ENCODE measurements at places on chromosomes 2 and 18.

- DNase-seq: no peak
Measured at GRCh38 chr2:201904538-201905420, 98.4 kb downstream of the CDK15 start.

- no peak for DNase-seq
Measured at GRCh38 chr2:215722125-215722524, 286.3 kb upstream of the FN1 start.

- peak; percentile 12 for DNase-seq
Measured at GRCh38 chr2:104388296-104388695, 465.6 kb upstream of the POU3F3 start.

DNA sequence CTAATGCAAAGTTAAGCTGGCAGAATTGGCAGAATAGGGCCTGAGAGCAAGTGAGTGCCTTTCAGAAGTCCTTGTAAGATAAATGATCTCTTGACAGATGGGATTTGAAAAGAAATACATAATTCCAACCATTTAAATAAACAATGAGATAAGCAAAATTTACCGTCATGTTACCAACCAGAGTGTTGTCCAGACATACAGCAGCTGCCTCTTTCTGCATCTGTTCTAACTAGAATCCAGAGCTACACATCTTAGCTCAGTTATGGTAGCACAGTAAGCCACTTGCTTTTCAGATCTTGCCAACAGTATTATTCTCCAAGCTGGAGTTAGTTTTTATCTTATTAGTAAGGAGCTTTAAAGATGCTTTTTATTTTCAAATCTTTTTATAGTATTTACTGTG is 179.6 kb downstream of the BARD1 start:
- DNase-seq: no peak

GRCh38 chr2:240469239-240469636 is 33.8 kb downstream of the GPC1 start:
- no peak for DNase-seq

DNA sequence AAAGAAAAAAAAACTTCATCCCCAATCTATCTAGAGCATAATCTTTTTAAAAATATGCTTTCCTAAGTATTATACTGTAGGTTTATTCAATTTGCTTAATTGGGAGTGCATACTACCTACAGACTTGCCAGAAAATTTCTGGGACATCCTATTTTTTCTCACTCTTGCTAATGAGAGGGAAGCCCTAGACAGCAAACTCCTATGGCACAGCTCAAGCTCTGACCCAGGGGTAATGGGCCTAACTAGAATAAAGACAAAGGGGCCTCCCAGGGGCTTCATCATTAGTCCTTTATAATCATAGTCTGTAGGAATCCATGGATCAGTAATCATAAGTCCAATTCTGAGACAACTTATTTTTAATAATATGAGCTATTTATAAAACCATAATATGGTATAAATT is 142.6 kb upstream of the ITGA4 start:
- no peak for DNase-seq

- no peak for DNase-seq
Measured at GRCh38 chr18:46109386-46109785, 5.2 kb downstream of the HAUS1 start.

DNA sequence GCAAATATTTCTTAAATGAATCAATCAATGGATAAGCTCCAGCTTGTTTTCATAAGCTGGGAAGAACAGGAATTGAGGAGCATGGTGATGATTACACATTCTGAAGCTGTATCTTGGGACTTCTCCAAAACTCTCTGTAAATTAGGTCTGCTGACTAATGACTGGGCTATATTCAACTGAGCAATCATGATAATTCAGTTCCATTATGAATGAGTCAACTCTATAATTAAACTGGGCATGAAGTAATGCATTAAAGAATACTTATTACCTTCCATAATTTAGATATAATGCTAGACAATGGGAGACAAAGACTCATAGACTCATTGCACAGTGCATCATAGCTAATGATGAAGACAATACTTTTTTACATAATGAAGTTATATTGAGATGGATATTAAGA is 207.4 kb downstream of the CBLN2 start:
- no peak for DNase-seq

- no peak for DNase-seq
Measured at GRCh38 chr2:230634146-230634545, 78.5 kb upstream of the CAB39 start.

- no peak for DNase-seq
Measured at GRCh38 chr2:74457549-74458131, 598 bp upstream of the WBP1 start.

DNA sequence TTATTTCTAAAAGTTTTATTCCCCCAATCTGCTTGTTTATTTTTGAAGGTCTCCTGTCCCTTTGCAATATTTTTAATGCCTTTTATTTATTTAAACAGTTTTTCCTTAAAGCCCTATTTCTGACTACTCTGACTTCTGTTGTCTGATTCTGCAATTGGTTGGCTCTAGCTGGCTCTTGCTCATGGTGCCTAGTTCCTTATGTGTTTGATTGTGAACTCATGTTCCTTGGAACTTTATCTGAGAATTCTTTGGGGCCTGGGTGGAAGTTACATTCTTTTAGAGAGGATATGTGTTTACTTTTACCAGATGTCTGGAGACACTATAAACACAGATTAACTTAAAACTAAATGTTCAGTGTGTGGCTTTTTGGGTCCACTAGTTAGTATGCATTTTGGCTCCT is 175.9 kb downstream of the DYSF start:
- DNase-seq: no peak

- no peak for DNase-seq
Measured at GRCh38 chr18:45764000-45764686, 40.2 kb downstream of the SLC14A1 start.

DNA sequence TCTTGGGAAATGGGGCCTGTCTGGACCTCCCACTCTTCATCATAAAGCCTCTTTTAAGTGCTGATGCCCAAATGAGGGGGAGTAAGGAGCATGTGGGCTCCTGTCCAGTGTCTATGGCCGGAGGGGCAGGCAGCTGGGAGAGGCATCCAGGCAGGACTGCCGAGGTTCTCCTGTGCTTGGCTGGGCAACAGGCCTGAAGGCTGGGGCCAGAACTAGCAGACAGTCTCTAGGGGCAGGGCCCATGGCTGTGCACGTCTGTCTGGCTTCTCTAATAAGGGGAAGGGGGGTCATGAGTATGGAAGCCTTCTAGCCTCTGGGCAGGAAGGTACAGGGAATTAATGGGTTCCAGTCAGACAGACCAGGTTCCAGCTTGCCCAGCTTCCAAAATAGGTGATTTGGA is 128.6 kb downstream of the SMAD2 start:
- no peak for DNase-seq

GRCh38 chr2:207463433-207463832 is 66.3 kb upstream of the CREB1 start:
- DNase-seq: no peak

DNA sequence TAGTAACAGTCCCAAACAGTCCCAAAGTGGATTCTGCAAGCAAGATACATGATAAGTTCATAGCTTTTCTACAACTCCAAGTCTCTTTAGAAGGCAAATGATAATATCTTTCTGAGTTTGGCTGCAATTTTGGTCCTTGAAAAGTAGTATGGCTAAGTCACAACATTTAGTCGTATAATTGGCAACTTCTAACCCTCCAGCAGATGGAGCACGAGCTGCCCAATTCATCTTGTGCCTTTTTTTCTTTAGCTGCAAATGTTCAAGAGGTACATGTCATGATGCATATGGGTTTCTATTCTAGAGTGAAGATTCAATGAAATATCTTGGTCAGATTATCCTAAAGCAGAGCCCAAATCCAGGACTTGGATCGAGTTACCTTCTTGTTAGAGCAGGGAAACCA is 127.0 kb upstream of the KLHL14 start:
- DNase-seq: no peak

DNA sequence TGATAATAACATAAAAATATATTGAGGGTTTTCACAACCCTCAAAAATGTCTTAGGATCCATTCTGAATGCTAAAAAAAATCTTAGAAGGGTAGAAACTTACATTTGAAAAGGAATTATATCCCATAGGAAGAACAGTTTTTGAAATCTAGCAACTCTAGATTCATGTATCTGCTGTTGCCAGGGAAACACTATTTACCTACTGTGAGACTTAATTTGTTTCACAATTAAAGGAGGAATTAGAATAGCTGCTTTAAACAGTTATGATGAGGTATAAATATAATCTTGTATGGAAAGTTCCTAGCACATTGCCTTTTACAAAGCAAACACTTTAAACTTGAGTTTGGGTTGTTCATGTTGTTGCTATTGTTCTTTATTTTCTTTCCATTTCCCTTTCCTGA is 988.2 kb downstream of the SUCLG1 start:
- DNase-seq: no peak

DNA sequence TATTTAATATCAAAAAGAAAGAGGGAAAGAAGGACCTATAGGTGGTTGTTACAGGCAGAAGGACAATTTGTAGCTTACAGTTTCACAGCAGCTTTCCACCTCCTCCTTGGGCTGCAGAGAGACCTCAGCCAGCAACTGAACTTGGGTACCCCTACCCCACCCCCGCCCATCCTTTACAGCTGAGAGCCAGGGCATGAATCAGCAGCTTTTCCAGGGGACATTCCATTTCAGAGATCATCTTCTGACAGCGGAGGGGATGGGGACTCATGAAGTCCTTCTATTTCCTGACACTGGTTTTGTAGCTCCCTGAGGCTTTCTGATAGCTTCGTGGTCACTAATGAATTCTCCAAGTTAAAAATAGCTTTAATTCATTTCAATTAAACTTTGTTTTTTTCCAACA is 96.4 kb downstream of the ITGB1BP1 start:
- DNase-seq: no peak

- no peak for DNase-seq
Measured at GRCh38 chr2:108363024-108363907, 14.5 kb upstream of the SULT1C4 start.

GRCh38 chr18:63173983-63174382 is 145.6 kb downstream of the BCL2 start:
- DNase-seq: no peak

DNA sequence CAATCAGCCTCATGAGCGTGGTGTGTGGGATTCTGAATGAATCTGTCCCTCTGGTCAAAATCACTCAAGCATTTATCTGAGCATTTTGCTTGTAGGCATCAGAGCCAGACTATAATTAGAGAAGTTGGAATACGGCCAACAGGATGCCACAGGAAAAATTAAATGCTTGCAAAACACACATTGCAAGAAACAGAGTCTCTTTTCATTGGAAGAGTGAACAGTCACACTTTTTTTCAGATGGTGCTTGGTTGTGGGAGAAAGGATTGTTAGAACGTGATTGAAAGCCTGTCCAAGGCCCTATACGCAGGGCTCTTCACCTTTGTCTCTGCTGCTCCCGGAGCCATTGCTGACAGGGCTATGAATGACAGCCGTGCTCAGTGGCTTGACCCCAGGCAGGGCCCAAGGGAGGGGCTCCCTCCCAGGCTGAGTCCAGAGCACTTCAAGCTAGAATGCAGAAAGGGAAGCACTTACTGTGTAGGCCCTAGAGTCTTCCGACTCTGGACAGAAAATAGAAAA is 59.8 kb downstream of the SNTG2 start:
- peak; percentile 78 for DNase-seq

DNA sequence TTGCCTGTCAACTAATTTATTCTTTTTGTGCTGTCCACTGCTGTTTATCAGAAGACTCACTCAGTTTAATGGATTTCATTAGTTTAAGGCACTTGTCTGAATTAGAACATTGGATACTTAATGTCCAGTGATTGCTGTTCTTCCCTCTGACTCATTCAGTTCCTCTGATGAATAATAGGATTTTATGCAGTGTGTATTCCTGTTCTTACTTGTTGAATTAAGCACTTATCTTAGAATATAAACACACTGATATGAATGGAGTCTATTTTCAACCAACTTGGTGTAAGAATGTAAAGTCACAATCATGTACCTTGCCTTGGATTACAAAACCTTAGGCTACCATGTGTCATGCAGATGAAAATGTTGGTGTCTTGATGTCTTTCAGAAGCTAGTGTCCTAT is 87.0 kb upstream of the PROKR1 start:
- peak; percentile 4 for DNase-seq

DNA sequence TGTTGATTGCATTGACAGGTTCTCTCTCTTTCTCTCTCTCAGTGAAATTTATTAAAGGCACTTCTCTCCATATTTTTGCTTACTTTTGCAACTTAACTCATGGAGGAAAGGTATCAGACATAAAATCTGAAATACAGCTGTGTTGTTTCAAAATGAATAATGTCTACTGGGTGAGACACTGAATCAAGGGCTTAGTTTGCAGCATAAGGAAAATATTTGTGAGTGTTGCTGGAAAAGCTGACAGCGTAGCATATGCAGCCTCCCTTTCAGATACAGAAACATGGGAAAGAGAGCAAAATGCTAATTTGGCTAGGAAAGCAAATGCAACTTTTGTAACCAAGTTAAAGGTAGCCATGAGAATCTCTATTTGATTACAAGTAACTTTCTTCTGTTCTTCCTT is 81.5 kb upstream of the COL3A1 start:
- no peak for DNase-seq

- DNase-seq: no peak
Measured at GRCh38 chr2:69180227-69180626, 167.2 kb downstream of the ANTXR1 start.

DNA sequence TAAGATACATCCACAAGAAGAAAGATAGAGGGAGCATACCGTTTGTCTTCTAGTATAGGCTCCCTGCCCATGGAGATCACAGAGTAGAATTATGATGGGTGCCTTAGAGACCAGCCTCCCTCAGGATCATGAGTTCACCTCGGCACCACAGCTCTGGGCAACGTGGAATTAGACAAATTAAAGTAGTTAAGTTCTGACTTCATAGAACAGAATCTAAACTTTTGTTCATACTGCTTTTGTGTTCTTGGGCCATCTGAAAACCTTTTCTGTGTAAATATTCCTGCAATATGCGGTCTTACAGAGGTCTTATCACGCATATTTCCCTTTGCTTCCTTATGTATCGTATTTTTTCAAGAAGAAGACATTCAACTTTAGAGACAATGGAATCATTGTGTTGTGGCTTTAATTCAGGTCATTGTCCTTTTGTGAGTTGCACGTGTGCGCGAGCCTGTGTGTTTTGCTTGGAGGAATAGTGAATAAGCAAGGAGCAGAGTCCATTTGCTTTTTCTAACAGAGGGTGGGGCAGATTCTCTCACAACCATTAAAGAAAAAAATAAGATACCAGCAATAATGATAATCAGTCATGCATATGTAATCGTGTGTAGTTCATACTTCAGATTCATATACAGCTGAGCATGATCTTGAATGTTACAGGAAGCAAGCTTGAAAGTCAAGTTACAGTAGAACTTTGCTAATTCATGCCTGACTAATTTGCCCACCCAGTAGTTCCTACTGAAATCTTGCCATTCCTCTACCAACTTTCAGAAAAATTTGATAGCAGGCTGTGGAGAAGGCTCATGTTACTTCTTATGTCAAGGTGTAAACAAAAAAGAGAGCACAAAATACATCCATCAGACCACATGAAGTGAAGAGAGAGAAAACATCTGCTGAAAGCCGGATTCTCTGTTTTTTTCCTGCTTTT is 243.6 kb downstream of the NEDD4L start:
- peak; percentile 65 for DNase-seq

- peak; percentile 55 for DNase-seq
Measured at GRCh38 chr2:7203056-7203467, 285.9 kb downstream of the RNF144A start.

Data from renal cortical epithelial cell (primary cell).